ENCODE measurements at places on chromosomes 12 and 14.

- no peak for DNase-seq
Observed at GRCh38 chr12:67068204-67068731, 200.9 kb upstream of the CAND1 start.

GRCh38 chr14:95143808-95144620 is 13.3 kb downstream of the DICER1 start:
- DNase-seq: no peak

- no peak for DNase-seq
Observed at GRCh38 chr12:75982169-75982564, 49.4 kb downstream of the PHLDA1 start.

GRCh38 chr12:80877721-80878265 is 59.9 kb downstream of the LIN7A start:
- DNase-seq: no peak

DNA sequence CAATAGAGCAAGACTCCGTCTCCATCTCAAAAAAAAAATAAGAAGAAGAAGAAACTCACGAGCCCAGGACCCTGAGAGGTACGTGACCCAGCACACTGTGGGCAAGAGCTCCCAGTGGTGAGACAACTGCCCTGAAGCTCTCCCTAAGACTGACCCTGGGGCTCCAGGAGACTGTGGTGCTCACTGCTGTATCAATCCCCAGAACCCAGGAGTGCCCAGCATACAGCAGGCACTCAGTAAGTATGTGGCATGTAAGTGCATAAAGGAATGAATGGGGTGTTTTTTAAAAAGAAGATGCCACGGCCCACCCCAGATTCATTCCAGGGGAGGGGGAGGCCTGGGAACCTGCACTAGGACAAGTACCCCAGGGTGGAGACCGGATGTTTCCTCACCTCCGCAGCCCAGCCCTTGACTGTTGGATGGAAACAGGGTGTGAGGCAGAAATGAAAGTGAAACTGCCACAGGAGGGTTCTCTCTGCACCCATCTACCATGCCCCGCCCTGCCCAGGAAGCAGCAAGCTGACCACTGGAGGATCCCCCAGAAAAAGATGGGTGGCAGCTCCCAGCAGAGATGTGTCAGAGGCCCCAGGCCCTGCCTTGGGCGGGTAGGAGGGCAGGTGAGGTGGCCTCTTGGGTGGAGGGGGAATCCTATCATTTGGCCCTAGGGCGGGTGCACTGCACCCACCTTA is 12.2 kb downstream of the ITPK1 start:
- no peak for DNase-seq
